ENCODE measurements at places on chromosomes 3 and 15. TPM values are rescaled to one million over a fixed set of nuclear protein-coding genes. Genes with fewer than 3 reads are reported as not detected.
A peak's percentile ranks its signal among the peaks of the same experiment; 100 is the strongest.

IGSF10 gene
- 0.10 TPM for total RNA-seq

CACNA1D gene
- total RNA-seq, result 23.0 TPM

CX3CR1 gene
- not detected for total RNA-seq

DNA sequence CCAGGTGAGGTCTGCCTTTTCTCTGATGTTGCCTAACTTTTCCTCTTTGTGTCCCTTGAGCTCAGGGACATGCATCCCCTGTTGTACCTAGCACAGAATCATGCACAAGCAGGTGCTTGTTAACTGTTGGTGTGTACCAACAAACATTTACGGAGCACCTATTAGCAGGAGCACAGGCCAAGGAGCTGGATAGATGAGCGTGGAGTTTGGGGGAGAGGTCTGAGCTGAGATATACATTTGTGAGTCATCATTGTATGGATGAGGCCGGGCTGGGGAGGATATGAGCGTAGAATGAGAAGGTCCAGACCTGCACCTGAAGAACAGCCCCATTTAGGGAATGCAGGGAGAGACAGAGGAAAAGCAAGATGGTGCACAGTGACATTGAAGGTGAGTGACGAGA, 53.4 kb downstream of the SMAD3 start:
- no peak for DNase-seq

GRCh38 chr15:89472785-89473256, 23.6 kb downstream of the RHCG start:
- peak; percentile 36 for DNase-seq

DNA sequence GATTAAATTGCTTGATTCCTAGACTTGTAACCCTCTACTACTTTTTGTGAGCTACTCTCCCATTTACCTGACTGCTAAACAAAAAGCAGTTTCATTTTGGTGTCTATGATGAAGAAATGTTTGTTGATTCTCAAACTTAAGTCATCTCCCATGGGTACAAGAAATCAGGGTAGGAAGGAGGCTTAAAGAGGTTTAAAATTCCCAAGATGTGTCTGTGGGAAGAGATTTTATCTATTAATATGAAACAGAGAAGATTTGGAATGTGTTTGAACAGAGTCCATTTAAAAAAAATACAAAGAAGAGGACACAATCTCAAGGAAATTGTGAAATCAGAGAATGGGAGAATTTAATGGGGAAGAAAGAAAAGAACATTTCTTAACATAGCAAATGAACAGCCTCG, 14.8 kb downstream of the P3H2 start:
- DNase-seq, result no peak

- no peak for DNase-seq
These were observed 66.5 kb upstream of the EIF1B start for GRCh38 chr3:40243056-40243455.

DNA sequence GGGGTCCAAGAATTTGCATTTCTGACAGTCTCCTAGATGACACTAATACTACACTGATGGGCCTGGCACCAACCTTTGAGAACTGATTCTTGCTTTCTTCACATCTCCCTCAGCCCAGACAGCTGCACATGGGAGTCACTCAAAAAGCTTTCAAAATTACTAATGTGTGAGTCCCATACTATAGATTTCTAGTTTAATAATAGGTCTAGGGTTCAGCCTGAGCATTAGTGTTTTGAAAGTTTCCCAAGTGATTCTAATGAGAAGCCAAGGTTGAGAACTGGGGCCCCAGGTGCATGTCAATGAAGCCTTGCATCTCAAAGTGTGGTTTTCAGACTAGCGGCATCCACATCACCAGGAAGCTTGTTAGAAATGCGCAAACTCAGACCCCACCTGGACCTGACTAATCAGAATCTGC, 159.9 kb upstream of the CMC1 start:
- DNase-seq, result no peak

- DNase-seq, result no peak
These were observed 58.4 kb upstream of the ABHD17C start for GRCh38 chr15:80636675-80637074.

DNA sequence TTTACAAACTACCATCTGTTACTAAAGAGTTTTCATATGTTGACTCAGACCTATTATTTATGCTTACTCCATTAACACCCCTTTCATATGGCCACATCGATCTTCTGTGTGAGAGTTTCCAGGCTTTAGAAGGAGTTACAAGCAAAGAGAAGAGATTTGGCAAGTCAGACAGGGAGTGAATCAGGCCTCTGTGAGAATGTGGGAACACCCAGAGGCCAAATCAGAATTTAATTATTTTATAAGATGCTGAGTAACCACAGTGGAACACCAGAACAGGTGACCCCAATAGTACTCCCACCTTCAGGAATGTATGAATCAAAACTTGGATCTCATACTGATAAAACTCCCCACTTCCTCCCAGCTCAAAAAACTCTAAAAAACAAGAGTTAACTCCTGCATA, 42.0 kb downstream of the IFT57 start:
- DNase-seq, result no peak
